ENCODE measurements at places on chromosomes 2 and 18.

- no peak for DNase-seq
These were observed 4.7 kb downstream of the SERTAD2 start for GRCh38 chr2:64649013-64649484.

GRCh38 chr2:6883448-6884122 lies 6.0 kb downstream of the RSAD2 start:
- DNase-seq = no peak

DNA sequence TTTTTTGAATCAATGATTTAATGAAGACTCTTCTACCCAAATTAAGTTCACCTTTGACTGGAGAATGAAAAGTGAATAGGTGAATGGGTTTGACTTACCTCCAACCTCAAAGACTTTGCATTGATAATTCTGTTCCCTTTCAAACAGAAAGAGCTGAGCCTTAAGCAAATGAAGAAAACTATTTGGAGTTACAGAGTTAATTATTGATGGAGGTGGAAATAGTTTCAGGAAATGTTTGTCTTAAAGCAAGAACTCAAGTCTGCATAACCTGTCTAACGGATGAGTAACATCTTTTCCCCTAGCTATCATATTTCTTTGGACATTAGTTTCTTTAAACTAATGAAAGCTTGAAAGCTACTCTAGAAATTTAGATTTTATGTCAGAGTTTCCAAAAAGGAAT lies 166.5 kb downstream of the CERS6 start:
- no peak for DNase-seq

- DNase-seq = no peak
These were observed 4.5 kb upstream of the TMBIM1 start for GRCh38 chr2:218296847-218297246.

DNA sequence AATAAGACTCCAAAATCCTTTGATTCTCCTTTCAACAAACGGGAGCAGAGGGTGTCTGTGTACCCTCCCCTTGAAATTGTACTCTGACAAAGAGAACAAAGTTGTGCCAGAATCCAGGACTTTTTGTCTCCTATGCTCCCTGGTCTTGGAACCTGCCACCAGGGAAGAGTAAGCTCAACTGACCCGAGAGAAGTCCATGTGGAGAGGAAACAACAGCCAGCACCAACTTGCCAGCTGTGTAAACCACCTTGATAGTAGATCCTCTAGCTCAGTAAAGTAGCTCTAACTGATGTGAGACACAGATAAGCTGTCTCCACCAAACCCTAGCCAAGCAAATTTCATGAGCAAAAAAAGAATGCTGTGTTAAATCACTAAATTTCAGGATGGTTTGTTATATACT lies 46.9 kb downstream of the LNPK start:
- DNase-seq = no peak

DNA sequence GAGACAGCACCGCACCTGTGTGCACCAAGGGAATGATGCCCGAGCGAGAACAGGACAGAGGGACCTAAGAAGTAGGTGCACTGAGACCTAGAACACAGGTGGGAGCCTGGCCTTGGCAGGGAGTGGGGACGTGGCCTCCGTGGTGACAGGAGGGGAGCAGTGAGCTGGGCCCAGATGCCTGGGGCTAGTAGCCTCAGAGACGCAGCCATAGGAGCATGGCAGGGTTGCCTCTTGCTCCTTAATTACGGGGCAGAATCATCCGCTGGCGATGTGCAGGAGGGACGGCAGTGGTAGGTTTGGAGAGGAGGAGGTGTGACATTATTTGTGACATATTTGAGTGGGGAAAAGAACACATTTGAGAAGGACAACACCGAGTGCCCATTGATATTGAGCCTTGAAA lies 57.0 kb upstream of the HPCAL1 start:
- DNase-seq = no peak

- no peak for DNase-seq
These were observed 71.2 kb downstream of the SEMA4F start for GRCh38 chr2:74725287-74725686.

DNA sequence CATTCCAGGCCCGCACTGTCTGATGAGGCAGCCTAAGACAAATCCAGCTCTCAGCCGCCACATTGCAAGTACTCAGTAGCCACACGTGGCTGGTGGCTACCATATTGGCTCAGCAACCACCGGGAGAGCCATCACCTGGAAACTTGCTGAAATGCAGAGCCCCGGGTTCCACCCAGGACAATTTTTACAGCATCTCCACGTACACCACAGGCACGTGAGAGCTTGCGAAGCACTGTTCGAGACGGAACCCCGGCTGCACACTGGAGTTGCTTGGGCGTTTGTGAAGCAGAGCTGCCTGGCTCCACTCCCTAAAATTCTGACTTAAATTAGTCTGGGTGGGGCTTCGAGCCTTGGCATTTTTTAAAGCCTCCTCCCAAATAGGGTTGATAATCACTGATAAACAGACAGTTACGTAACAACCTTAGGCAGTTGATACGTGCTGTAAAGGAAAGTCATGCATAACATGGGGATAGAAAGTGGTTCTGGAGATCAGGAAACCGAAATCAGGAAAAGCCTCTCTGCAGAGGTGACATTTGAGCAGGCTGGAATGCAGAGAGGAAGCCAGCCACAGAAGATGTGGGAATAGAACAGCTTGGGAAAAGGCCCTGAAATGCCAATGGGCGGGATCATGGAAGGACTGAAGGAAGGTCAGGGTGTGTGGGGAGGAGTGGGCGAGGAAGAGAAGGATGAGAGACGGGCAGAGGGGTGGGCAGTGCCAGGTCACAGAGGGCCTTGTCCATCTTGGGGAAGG lies 6.2 kb downstream of the ASAP2 start:
- DNase-seq = no peak

- DNase-seq = no peak
These were observed 76.3 kb upstream of the FRZB start for GRCh38 chr2:182942756-182943155.

DNA sequence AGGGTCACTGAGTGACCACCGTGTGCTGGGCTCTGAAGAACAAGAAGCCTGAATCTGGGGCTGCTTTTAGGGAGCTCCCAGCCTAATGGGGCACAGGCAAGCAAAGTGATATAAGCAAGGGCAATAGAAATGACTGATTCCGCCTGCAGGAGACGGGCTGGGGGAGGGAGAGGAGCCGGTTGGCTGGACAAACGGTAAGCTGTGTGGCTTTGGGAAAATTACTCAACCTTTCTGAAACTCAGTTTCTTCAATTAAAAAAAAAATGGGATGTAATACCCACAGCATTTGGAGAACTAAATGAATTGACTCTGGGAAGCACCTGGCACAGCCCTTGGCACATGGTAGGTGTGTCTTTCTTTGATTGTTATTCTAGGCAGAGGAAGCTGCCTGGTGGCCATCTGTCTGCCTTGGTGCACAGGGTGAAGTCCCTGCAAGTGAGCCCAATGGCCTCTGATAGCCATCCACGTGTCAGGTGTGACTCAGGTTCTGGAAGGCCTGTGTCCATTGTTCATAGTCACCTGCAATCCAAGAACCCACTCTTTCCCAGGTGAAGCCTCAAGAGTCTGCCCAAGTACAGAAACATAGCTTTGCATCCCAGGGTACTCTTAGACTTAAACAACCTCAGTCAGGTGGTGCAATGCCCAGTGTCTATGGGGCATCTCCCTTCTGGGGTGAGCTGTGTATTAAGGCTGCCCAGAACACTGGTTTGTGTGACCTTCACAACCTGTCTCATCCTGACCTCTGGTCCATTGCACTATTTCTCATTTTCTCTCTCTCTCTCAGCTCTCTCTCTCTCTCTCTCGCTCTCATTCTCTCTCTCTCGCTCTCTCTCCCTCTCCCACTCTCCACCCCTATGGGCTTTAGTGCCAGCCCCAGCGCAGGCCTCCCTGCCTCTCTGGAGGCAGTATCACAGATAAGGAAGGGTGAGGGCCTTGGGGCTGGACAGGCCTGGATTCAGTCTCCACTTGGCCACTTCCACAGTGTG lies 30.0 kb upstream of the NTSR2 start:
- no peak for DNase-seq

GRCh38 chr2:214808981-214809750 lies at the start of gene BARD1:
Gene BARD1 (minus strand): TSS chr2:214809683. CDS start chr2:214809569, 114 bp downstream.
- peak; percentile 31 for DNase-seq

DNA sequence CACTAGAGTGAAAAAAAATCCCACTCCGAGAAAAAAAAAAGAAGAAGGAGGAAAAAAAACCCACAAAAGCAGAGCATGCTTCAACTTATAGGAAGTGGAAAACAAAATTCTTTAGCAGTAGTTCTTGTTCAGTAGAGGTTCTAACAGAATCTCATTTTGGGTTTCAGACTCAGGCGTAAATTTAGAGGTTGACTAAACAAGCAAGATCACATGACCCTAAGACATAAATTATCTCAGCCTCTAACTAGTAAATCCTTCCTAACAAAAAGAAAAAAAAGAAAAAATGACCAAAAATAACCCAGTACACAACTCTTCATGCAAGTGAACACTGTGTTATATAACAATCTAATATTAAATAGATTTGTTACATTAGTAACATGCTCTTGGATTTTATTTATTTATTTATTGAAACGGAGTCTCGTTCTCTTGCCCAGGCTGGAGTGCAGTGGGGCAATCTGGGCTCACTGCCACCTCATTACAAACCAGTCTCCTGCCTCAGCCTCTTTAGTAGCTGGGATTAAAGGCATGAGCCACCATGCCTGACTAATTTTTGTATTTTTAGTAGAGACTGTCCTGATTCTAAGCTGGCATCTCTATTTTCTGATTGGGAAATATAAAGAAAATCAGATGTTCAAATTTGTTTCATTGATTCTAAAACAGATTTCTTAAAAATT lies 35.4 kb downstream of the PPP4R3B start:
- no peak for DNase-seq

DNA sequence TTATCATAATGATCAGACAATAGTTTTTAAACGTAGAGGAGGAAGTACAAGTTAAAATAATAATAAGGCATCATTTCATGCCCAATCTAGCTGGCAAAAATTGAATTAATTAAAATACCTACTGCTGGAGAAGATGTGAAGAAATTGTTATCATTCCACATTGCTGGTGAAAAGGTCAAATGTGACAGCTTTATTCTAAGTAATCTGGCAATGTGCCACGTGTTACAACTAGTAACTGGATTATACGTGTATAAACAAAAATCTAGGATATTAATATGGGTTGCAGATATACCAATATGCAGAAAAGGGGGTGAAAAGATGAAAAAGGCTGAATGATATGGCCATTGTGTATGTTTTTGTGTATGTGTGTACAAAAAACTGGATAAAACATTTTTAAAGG lies 32.4 kb downstream of the SMAD2 start:
- no peak for DNase-seq

DNA sequence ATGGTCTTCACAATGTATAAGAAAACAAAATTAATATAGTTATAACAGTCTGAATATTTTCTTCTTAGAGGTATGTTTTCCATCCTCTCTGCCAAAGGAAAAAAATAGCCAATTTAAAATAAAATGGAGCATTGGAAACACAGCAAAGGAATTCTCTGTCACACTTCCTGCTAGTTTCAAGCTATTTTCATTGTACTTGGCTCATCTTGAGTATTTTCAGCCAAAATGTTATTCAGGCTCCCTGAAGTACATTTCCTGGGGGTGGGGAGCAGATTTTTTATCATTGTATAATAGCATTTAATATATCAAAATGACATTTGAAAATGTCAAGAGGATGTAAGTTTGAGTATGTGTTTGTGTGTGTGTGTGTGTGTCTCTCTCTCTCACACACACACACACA lies 463.6 kb upstream of the REG3G start:
- DNase-seq = no peak

DNA sequence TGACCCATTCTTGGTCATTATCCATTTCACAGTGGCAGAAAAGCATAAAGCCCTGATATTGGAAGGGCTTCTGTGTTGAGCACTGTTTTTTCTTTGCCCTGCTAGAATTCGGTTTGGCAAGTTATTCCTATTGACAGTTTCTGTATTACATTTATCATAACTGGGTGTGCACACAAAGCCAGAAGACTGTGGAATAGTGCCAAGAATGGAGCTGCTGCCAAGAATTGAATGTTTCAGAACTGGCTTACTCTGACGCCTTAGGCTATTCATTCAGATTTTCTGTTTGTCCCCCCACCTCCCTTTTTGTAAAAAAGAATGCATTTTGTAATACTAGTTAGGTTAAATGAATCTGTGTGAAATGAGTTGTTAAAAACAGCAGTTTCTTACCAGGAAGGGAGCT lies 12.7 kb downstream of the KDM3A start:
- no peak for DNase-seq

- DNase-seq = no peak
These were observed 39.6 kb downstream of the TTC39C start for GRCh38 chr18:24054130-24054529.

- DNase-seq = no peak
These were observed 186.8 kb upstream of the DOK6 start for GRCh38 chr18:69213842-69214241.

DNA sequence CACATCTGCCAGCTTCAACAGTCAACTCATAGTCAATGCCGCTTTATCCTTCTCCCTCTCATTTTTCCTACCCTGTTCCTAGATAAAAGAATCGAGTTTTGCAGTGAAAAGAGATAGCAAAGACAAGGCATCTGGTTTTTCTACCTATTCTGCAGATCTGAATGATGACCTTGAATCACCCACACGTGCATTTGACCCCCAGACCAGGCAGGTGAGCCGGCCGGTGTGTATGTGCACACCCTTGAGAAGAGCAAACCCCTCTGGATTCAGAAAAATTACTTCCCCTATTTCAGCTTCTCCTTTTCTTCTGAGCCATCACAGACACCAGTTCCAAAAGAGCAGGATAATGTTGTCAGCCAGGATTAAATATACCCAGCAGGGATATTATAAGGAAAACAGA lies 115.6 kb upstream of the ST6GAL2 start:
- DNase-seq = no peak

GRCh38 chr2:50672282-50672681 lies 359.6 kb downstream of the NRXN1 start:
- DNase-seq = no peak

- DNase-seq = no peak
These were observed 44.2 kb upstream of the ARL5A start for GRCh38 chr2:151872463-151872862.

- no peak for DNase-seq
These were observed 16.0 kb downstream of the CYRIA start for GRCh38 chr2:16649353-16650286.

GRCh38 chr2:174078275-174078674 lies 113.1 kb upstream of the SP3 start:
- DNase-seq = no peak

- DNase-seq = no peak
These were observed 105.9 kb upstream of the RMDN2 start for GRCh38 chr2:37819186-37819585.

GRCh38 chr2:60852282-60852860 lies 29.0 kb upstream of the REL start:
- DNase-seq = no peak

DNA sequence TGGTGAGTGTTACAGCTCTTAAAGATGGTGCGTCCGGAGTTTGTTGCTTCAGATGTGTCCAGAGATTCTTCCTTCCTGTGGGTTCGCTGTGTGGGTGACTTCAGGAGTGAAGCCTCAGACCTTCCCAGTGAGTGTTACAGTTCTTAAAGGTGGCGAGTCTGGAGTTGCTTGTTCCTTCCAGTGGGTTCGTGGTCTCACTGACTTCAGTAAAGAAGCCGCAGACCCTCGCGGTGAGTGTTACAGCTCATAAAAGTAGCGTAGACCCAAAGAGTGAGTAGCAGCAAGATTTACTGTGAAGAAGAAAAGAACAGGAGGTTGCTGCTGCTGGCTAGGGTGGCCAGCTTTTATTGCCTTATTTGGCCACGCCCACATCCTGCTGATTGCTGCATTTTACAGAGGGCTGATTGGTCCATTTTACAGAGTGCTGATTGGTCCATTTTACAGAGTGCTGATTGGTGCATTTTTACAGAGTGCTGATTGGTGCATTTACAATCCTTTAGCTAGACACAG lies 34.0 kb upstream of the SPTBN1 start:
- DNase-seq = peak; percentile 6

Measured in stimulated activated CD4-positive, alpha-beta T cell treated with anti-CD3 and anti-CD28 coated beads, Interleukin-1b, Interleukin-23, amount 100 ng/mL, for 24 hours (primary cell).